ENCODE measurements at places on chromosomes 11 and 22.

DNA sequence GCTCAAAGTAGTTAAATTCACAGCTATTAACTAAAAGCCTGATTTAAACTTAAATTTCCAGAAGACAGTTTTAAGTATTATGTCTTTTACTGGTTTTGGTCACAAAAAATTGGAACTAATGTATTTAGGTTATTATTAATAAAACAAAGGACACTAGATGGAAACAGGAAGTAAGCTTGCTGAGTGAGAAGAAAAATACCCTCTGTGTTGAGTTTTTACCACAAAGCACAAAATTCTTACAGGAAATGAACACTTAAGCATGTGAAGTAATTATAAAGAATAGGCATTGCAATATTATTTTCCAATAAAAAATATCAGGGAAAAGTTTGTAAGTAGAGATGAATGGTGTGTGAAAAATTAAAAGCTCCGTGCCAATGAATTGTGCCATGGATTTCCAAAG, 46.3 kb downstream of the PIK3C2A start:
- no peak for DNase-seq

- no peak for DNase-seq
Observed at GRCh38 chr22:17403906-17404305, 34.6 kb downstream of the CECR2 start.

GRCh38 chr11:125124618-125124992, 13.2 kb upstream of the TMEM218 start:
- DNase-seq, result no peak

DNA sequence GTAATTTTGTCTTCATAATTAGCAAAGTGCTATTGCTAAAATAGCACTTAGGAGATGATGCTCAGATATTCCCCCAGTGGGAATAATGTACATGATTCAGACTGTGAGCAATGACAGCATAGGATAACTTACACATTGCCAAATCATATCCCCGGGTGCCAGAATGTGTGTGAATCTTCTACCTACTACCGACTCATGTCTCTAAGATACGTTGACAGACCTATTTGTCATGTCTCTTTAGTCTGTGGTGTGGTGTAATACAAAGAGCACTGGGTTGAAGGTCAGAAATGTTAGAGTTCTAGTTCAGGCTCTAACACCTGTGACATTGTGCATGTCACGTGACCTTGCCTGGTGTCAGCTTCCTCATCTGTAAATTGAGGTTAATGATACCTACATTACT, 31.0 kb upstream of the PICALM start:
- no peak for DNase-seq

DNA sequence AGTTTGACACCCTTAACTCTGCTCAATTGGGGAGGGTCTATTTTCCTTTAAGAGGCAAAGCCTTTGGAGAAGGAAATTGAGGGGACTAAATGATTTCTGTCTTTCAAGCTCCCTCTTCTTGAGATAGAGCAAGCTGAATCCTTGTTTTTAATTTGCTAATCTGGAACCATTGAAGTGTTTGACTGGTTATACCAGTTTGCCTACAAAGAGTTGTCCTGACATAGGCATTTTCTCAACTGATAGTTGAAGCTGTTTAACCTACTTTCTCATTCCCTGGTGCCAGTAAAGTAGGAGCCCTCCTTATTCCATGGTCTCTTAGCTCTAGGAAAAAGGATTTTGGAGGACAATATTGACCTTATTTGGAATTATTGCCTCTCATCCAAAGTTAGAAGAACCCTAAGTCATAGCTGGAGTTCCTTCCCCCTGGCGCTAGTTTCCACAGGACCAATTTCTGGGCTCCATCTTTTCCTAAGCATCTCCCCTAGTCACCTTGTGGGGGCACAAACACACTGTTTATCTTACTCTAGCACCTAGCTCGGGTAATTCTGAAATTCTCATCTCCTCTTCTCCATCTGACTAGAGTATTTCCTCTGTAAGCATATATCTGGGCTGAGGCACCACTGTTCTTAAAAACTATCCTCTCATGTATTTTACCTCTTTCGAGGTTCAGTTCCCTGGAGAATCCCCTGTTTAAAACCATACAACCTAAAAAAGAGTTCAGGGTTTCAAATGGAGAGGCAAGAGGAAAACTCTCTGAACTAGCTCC, 7.4 kb downstream of the ZDHHC5 start:
- no peak for DNase-seq

GRCh38 chr11:407651-408123, 7.1 kb downstream of the SIGIRR start:
- DNase-seq, result no peak

DNA sequence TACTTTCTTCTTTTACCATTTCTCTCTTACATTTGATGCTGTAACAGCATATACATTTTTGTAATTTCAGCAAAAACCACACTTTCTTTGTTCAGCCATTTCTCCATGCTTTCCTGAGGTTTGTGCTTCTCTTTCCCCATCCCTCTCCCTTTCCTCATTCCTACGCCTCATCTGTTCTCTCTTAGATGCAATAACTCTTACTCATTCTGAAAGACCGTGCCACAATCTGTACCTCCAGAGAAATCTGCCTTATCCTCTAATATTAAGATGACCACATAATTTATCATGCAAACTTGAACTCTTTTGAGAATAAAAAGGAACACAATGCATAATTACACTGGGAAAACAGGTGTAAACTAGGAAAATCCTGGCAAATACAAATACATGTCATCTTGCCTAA, 588.9 kb downstream of the JRKL start:
- no peak for DNase-seq

- DNase-seq, result no peak
Observed at GRCh38 chr11:76495019-76495418, 50.2 kb downstream of the EMSY start.

DNA sequence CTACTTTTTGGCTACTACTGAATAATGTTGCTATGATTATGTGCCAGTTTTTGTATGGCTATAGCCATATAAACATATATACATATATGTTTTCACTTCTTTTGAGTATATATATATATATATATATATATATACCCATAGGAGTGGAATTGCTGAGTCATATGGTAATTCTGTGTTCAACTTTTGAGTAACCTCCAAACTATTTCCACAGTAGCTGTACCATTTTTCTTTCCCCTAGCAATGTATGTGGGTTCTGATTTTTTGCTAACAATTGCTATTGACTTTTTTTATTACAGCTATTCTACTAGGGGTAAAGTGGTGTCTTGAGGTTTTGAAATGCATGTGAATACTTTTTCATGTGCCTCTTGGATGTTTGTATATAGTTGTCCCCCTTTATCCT, 30.4 kb downstream of the CBL start:
- no peak for DNase-seq

All from GOT3 (cell line).